ENCODE measurements at places on chromosomes 11 and 22.

- no peak for DNase-seq
These were observed 132.5 kb downstream of the HIPK3 start for GRCh38 chr11:33389635-33390034.

GRCh38 chr11:115891581-115891980, 387.4 kb upstream of the CADM1 start:
- no peak for DNase-seq

DNA sequence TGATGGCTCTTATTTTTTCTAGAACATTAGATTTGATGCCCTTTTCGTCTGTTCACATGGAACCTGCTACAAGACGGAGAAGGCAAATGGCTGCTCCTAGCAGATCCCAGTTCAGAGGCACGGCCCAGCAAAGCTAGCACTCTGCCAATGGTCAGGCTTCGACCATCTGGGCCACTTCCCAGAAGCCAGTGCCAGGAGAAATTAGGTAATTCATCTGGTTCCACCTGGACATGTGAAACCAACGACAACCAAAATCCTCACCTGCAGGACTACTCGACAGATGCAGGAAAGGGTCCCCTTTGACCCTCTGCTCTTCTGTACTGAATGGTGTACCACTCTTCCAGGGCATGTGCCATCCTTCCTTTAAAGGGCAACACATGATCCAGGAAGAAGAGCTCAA, 25.4 kb downstream of the MICAL3 start:
- no peak for DNase-seq

DNA sequence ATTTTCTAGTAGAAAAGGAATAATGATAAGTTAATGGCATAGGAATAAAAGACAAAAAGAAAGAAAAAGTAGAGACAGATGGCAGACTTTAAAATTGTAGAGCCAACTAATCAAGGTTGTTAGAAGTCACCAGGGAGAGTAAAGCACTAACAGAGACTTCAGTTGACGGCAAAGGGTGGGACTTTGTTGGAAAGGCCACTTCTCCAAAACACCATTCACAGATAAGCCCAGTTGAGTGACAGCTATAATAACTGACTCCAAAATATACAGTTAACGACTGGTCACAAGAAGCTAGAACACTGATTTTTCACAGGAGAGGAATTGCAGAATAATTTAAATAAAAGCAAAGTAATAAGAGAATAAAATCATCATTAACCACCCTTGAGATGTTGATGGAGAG, 16.0 kb upstream of the SOX6 start:
- DNase-seq = no peak

GRCh38 chr11:112087212-112087611, 539 bp downstream of the SDHD start:
- DNase-seq = no peak

- DNase-seq = no peak
These were observed 573.9 kb upstream of the KIRREL3 start for GRCh38 chr11:127574478-127574877.

DNA sequence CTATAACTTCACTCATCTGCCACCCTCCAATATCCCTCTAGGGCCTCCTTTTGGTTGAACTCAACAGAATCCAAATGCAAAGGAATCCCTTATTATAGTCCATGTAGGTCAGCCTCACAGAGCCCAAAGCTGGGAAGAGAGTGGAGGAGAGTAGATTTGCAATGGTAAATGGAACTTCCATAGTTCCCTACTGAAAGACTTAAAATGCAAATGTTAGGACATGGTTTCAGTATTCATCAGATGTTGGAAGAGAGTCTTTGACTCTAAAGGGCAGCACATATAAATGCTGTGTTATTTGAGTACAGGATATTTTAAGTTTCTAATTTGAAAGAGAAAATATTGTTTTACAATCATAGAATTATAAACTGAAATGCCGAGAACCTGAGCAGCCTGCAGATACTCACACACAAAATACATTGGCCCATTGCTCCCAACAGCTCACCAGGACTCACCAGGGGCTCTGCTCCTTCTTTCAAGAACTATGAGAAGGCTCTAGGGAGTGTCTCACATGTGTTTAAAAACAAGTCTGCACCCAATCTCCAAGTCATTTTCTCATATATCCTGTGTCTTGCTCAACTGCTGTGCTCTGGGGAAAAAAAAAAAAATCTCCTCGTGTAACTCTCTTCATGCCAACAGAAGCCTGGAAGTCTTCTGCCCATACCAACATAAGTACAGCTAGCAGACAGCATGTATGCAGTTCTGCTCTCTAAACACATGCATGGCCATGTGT, 39.6 kb downstream of the SYT9 start:
- DNase-seq = no peak

DNA sequence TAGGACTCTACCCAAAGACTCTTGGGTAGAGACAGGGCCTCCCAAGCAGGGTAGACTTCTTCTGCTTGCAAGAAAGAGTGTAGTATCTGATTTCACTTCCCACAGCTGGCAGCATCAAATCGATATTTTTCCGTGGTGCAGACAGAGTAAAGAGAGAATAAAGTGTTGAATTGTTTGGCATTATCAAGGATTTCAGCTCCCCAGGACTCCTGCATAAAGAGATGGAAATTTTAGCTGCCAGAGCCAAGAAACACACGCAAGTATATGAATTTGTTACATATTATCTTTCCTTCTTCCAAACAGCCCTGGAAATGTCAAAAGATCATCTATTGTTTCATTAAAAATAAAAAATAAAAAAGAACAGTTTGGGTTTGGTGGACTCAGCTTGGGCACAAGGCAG, 136.8 kb downstream of the PKNOX2 start:
- no peak for DNase-seq

- DNase-seq = no peak
These were observed 123.4 kb downstream of the OPCML start for GRCh38 chr11:133408936-133409335.

DNA sequence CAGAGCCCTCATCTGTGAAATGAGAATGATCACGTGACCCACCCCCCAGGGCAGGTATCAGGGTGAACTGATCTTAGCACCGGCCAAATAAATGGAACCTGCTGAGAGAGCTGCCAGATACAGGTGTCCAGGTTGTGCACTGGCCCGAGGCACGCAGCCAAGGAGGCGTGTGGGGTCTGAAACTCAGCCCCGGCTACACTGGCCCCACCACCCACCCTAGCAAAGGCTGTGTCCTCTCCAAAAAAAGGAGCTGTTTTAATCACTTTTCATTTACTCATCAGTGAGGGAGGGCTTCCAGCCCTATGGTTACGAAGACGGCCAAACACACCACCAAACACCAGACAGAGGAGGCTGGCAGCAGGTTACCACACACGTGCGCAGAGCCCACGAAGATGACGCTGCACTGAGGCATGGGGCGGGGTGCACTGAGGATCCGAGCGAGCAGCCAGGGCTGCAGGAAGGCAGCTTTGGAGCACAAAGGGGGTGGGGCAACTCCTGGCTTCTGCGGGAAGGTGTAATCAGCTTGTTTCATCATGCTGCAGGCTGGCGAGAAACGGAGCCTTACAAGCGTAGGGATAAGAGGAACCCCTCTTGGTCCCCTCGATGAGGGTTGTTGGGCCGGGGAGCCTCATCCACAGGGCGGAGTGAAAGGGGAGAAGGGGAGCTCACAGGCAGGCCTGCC, 19.5 kb upstream of the SLC22A12 start:
- no peak for DNase-seq

DNA sequence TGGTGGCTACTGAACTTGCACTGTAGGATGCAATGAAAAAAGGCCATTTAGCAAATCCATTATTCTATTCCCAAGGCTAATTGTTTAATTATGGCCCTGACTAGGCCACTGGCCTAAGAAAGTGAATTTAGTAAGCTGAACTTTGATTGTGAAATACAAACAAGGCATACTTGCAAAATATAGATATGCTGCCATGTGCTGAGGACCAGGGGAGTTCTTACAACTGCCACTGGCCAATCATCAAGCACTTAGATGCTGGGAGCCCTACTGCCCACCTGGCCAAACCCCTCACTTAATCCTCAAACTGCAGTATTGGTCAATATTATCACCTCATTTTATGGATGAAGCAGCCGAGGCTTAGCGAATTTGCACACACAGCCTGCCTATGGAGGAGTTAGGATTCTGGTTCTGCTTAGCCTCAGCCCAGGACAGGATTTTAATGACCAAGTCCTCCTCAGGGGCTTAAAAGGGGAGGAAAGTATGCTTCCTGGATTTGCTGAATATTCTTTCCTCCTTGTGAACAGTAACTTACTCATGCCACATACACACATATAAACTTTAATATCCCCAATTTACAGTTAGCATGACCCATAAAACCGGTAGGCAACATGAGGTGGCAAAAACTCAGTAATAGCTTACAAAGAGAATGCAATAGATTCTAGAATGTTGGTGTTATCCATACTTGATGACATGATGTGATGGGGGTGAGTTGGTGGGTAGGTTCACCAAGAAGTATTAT, 39.3 kb downstream of the CD44 start:
- DNase-seq = no peak

GRCh38 chr11:78319453-78319955, 98.1 kb downstream of the GAB2 start:
- peak; percentile 28 for DNase-seq

DNA sequence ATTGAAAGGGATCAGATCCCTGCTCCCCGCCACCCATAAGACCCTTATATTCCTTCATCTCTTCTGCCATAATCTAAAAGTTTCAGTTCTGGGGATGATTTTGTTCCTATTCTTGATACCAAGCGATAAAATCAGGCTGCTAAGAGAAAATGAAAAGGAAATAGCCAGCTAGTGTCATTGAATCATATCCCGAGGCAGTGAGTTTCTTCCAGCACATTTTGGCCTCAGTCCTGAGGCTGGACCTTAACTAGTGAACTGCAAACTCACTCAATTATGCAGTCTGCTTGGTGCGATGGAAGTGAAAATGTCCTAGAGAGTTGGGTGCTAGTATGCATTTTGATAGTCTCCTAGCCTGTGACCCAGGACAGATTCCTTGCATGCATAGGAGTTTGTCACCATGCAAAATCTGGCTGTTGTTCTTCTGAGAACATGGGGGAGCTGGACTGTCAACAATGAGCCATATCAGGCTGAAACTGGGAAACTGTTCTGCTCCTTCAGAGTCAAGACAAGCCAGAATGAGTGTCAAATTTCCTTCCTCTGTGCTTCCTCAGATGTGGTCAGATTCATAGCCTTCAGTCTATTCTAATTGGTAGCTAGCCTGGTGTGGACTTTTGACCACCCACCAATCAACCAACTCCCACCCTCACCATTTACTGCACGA, 102.9 kb downstream of the CCDC81 start:
- no peak for DNase-seq

DNA sequence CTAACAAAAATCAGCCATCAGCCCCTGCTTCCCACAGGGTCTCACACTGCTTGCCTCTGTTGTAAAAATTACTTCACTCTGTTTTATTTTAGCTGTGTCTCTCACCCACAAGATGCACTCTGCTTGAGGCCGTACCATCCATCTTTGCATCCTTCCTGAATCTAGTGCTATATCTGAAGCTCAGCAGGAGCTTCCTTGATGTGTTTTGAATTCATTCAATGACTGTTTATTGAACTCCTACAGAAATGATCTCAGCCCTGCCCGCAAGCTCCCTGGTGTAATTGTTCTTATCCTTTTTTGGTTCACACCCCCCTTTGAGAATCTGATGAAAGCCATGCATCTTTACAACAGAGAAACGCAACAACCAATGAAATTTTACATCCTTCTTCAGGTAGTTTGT, 310.2 kb upstream of the ZC3H12C start:
- no peak for DNase-seq

DNA sequence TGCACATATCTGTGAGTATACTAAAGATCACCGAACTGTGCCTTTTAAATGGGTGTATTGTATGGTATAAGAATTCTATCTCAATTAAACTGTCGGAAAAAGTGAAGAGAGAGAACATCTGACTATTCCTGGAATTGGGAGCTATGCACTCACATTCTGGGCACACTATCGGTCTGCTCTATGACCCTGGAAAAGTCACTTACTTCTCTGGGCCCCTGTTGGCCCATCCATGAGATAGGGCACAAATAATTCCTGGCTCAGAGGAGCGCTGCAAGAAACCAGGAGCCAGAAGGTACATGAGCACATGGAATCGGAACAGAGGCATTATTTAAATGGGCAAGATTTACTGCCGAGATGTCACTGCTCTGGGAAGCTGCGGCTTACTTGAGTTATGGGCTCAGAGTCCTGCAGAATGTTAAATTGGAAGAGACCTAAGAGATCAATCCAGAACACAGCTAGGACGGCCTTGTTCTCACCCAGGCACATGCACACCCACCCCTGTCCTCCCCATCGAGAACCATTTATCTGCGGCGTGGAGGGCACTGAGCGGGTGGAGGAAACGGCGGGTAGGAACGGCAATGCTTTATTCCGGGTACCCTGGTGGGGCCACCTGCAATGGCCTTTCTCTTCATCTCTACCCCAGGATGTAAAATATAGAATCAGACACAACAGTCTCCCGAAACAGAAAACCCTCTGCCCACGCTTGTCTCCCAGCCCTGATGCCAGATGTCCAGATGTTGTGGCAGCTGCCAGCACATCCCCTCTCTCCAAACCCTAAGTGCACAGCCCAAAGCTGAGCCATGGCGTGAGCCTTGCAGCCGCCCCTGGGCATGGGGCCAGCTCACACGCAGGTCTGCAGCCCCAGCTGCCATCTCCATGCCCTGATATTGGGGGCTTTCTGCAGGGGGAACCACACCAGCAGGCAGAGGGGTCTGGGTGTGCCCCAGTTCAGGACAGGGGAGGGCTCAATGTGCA, 142.4 kb downstream of the DSCAML1 start:
- DNase-seq = no peak

GRCh38 chr11:22405377-22405776, 67.2 kb downstream of the SLC17A6 start:
- DNase-seq = no peak

GRCh38 chr11:131692151-131692550, 321.7 kb downstream of the NTM start:
- no peak for DNase-seq

DNA sequence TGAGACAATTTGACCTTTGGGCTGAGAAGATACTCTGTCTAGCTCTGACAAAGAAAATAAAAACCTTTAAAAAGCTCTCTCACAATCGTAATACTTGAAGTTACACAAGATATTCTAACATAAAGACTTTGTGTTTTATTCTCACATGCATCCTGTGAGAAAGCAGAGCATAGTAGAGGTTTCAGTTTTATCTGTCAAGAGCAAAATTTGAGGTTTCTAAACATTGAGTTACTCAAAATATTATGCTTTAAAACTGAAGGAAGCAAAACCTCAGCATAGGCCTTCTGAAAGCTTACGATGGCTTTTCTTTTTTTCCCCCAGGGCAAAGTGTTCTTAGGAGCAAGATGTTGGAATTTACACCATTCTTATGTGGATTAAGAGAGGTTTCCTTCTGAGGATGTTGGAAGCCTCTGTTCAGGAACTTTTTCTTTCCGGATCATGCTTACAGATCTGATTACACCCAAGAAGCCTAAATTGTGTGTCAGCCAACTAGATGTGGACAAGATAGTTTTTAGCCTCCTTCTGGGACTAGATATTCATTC, 15.0 kb upstream of the OR51M1 start:
- DNase-seq = no peak
